Retina (tissue), 1 donor: ENCODE measurements at places on chromosomes 5 and 9.

GRCh38 chr5:7190712-7191250 lies 205.2 kb upstream of the ADCY2 start:
- DNase-seq: no peak

- DNase-seq: no peak
Observed at GRCh38 chr5:96863949-96864584, 12.2 kb upstream of the ERAP2 start.

- DNase-seq: no peak
Observed at GRCh38 chr5:135237748-135238103, 161.3 kb downstream of the MACROH2A1 start.

DNA sequence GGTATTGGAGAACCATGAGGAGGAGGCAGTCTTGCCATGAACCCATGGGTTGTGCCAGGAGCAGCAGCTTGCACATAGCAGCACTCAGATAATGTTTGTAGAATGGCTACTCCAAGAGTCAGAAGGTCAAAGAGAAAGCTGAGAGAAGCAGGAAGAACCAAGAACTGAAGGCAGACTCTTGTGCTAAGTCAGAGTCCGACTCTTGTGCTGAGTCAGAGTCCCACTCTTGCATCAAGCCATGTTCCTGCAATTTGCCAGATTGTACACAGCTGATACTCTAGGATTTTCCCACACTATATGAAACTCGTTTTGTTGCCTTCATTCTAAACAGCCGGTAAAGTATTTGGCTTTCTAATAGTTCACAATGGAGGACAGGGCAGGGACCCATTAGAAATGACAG lies 26.2 kb upstream of the HSPA9 start:
- DNase-seq: no peak

DNA sequence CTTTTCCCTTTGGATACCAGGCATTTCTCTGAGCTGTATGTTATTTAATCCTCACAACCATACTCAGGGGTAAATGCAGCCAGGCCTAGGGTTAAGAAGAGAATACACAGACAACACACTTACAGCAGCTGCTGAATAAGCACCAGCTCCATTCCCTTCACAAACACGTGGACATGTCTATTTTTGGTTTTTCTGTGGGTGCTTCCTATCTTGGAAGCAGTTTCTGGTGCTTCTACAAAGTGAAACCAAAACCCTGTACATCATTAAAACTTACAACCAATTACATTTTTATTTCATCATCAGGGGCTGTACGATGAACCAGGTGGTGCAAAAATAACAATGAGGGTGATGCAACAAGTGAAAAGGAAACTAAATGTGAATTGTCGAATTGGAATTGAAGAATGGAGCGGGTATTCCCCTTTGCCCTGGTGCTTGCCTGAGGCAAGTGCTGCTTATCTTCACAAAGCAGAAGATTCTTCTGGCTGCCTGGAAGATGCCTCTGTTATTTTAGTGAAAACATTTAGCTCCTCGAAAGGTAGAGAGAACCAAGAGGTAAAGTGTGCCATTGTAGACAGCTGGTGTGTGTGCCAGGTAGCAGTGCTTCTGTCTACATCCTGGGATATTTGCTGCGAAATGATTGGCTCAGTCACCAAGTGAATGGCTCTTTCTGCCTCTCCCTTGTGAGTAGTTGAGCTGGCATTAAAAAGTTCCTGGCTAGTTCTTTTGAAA lies 18.6 kb upstream of the IFNB1 start:
- no peak for DNase-seq

DNA sequence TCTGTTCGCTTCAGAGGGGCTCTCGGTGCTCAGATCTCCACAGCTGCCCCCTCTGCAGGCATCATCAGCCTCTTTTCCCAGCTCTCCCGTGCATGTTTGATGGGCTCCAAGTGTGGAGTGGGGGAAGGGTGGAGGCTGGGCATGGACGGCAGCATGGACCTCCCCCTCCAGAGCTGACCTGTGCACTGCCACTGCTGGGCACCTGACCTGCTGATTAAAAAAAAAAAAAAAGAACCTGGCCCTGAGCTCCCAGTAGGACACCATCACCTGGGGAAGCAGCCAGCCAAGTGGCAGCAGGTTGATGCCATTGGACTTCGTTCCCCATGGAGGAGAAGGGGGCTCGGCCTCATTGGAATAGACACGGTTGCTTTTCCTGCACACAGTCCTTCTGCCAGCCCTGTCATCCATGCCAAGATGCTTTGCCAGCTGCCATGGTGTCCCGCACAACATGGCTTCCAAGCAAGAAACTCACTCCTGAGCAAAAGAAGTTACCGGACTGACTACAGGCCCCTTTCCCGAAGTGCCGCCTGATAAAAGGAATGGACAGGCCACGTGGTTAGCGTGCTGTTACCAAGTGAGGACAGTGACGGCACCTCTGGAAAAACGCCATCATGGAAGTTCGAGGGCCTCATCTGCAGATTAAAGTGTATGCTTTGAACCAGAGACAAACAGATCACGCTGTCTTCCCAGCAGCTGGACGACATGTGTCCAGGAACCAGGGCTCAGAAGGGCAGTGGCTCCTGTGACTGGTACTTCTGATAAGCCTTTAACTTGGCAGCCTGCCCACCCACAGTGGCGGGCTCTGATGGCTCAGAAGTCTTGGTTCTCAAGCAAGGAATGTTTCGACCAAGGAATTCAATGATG lies 14.7 kb upstream of the BRD3OS start:
- DNase-seq: no peak

DNA sequence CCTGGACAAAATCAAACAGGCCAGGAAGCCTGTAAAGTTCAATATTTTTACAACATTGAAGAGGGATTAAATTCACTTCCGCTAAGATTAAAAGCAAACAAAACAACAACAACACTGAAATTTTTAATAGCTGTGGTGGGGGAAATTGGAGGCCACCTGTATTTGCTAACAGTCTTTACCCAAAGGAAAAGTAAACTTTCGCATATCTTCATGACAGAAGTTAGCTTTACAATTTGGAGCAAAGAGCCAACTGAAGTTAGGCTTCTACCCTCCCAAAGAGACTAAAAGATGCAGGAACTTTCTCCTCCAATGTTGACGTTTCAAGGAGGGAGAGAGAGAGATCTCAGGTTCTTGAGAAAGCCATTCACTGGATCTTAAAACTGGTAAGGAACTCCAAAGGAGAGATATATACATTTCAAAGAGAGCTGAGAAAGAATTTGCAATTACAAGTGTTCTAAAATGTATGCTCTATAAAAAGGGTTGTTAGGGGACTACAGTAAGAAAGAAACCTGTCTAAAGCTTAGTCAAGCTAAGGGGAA lies 349.2 kb upstream of the CDH9 start:
- no peak for DNase-seq

GRCh38 chr5:141547921-141548320 lies 59.0 kb downstream of the PCDHGC5 start:
- DNase-seq: no peak
